H7 (cell line): ENCODE measurements at places on chromosomes 2 and 18. TPM values are rescaled to one million over a fixed set of nuclear protein-coding genes. Genes with fewer than 3 reads are reported as not detected.

Gene RTKN
- 93.4 and 107 TPM in 2 replicates for total RNA-seq

DNA sequence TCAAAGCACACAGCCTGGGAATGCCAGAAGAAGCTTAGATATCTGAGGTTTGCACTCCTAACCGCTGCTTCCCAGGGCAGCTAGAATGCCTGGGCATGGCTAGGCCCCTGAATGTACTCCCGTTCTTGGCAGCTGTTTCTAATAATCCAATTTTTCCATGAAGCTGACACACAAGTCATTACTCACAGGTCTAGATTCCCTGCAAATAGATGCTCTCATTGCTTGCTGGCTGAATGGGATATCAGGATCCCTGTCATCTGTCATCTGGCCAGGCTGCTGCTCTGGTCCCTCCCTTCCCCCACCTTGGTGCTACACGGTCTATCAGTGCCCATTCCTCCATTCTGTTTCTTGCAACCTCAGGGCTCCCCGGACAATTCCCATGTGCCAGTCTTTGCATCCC lies 40.7 kb upstream of the TEX51 start:
- no peak for DNase-seq

DNA sequence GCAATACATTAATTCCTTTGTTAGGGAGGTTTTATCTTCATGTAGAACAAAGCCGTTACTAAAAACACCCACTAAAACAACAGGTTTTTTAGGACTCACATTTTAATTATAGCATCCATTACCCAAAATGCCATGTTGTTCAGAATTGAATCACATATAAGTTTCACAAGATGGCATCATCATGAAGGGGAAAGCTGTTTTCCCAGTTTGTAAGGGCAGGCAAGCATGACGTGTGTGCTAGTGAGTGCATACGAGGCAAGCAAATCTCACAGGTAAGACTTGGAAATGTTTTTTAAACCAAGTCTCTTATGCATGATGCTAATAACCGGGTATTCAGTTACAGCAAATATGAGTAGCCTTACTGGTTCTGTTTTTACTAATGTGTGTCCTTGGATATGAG lies 111.8 kb upstream of the NFATC1 start:
- DNase-seq, result no peak

DNA sequence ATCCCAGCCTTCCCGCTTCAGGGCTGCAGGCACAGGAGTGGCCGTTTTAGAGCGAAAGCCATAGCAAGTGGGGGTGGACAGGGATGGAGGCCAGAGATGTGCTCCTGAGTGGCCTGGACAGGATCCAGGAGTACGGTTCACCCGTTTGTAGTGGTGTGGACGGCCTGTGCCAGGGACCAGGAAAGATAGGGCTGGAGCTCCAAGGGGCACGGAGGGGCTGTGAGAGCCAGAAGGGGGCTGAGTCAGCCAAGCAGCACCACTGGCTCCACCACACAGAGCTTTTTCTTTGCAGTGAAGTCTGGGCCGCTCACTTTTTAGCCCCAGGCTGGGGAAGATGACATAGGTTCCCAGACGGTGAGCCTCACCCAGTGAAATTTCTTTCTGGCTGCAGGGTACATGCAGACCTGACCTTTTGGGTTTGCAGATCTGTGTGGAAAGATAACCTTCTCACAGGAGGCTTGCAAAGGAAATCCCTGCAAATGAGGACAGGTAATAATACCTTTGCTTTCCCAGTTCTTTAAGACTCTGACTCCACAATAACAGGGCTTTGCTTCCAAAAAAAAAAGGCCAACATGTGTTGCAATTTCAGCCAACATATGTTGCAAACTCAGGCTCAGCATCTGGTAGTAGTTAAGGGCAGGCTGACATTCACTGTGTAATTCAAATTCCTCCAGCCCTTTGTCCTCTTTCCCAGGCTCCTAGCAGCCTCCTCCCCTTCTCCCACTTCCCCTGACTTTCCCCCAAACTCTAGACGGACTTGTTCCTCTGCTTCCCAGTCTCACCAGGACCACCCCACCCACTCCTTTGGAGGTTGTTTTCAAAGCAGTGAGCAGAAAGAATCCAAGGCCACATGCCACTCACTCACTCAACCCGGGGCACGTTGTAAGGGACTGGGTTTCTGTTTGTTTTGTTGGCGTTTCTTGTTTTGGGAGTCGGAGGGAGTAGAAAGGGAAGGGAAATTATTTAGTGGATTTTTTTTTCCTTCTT lies 20.3 kb upstream of the LAPTM4A start:
- DNase-seq, result no peak

DNA sequence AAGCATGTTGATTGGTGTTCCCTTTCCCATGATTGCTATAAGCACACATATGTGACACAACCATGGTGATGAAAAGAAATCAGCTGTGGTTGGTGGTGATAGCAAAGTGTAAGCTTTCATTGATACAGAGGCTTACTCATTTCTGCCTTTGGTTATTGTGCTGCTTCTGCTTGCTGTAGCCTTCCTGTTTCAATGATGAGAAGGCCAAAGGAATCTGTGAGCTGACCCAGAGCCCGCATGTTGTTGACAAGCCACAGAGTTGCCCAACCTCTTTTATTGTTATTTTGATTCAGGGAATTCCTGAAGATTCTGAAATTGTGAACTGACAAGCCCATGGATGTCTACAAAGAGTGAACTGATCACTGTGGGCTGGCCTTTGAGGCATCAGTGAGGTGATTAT lies 164.4 kb downstream of the TMEFF2 start:
- DNase-seq, result no peak

GRCh38 chr2:8676921-8677645 lies 4.8 kb upstream of the ID2 start:
- peak; percentile 67 for DNase-seq

- DNase-seq, result peak; percentile 27
Observed at GRCh38 chr2:222433332-222434173, 9.2 kb downstream of the SGPP2 start.

- no peak for DNase-seq
Observed at GRCh38 chr2:179562330-179562885, 297.8 kb upstream of the SESTD1 start.

GRCh38 chr2:102632380-102633175 lies 13.2 kb downstream of the SLC9A2 start:
- no peak for DNase-seq

- no peak for DNase-seq
Observed at GRCh38 chr2:38095079-38095995, 19.4 kb upstream of the CYP1B1 start.

GRCh38 chr2:9345343-9345742 lies 78.0 kb downstream of the ITGB1BP1 start:
- DNase-seq, result no peak

DNA sequence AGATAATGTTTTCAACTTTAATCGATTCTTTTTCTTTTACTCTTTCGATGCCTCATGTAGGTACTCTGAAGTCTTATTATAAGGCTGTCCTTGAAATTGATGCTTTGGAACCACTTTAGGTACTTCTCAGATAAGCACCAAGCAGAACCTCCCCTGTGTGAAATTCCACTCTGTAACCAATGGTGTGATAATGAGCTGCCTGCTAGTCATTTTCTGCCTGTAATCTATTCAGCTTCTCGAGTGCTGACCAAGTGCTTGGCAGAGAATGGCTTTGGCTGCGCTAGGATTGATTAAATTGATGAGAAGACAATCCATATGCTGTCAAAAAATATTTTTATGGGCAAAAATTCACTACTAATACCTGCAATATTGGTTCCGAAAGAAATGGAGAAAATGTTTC lies 132.1 kb upstream of the STON1 start:
- no peak for DNase-seq
